Dermis blood vessel endothelial cell (primary cell): ENCODE measurements at places on chromosomes 11 and 22.

DNA sequence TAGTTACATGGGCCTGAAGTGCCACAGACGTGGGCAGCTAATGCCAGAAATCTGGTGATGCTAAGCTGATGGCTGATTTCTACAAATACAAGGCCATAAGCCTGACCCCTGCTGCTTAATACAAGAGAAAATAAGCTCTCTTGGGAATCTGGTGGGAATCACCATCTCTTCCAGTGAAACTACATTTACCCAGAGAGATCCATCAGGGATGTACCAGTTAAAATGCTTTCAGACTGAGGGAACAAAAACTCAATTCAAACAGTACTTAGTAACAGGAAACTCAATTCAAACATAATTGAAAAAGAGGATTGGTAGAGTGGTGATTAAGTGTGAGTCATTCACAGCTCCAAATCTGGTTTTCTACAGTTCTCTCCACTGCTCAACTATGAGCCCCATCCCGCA is 1.7 kb upstream of the CAVIN3 start:
- DNase-seq: peak; percentile 71

GRCh38 chr11:126578426-126578825 is 222.9 kb downstream of the ST3GAL4 start:
- DNase-seq: no peak

GRCh38 chr11:12282676-12283075 is 94.7 kb upstream of the PARVA start:
- no peak for DNase-seq

- peak; percentile 61 for DNase-seq
Measured at GRCh38 chr22:30396871-30397655, at the start of gene SEC14L2. SEC14L2 (plus strand) TSS chr22:30397018; CDS start chr22:30397117, 99 bp downstream.

GRCh38 chr22:49724893-49725489 is 102.7 kb downstream of the BRD1 start:
- peak; percentile 83 for DNase-seq

- DNase-seq: no peak
Measured at GRCh38 chr11:45170484-45170883, 24.0 kb downstream of the PRDM11 start.

- peak; percentile 90 for DNase-seq
Measured at GRCh38 chr22:24951942-24952836, at the start of gene KIAA1671. KIAA1671 (plus strand) TSS chr22:24952716; CDS start chr22:25028000, 75,284 bp downstream.

DNA sequence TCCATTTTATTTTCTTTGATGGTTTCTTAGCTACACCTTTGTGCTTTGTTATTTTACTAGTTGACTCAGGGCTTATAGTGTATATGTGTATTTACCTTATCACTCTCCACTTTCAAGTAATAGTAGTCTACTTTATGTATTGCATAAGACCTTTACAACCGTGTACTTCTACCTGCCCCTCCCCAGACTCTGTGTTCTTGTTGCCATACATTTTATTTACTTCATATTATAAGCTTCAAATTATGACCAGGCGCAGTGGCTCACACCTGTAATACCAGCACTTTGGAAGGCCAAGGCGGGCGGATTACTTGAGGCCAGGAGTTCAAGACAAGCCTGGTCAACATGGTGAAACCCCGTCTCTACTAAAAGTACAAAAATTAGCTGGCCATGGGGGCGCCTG is 28.2 kb upstream of the CTSD start:
- no peak for DNase-seq

GRCh38 chr11:1656670-1657069 is 27.1 kb downstream of the KRTAP5-5 start:
- no peak for DNase-seq

DNA sequence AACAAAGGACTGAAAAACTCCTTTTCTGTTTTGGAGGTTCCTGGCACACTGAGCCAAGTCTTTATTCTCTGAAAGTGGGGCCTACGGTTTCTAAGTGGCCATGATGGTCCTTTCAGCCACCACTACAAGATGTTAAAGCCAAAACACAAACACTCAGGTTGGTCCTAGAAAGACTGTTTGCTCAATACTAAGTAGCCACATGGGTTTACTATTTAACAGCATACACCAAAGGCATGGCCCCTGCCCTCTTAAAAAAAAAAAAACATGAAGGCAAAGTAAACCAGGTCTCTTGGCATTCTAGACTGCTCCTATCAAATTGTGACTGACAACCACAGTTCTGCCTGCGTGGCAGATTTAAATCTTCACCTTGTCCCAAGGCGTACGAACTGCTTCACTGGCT is 123.6 kb upstream of the BID start:
- no peak for DNase-seq

- DNase-seq: no peak
Measured at GRCh38 chr11:44130751-44131150, 35.3 kb downstream of the EXT2 start.

GRCh38 chr11:88327061-88327460 is 10.5 kb downstream of the CTSC start:
- no peak for DNase-seq

GRCh38 chr11:121291319-121291718 is 1.3 kb upstream of the SC5D start:
- DNase-seq: no peak

DNA sequence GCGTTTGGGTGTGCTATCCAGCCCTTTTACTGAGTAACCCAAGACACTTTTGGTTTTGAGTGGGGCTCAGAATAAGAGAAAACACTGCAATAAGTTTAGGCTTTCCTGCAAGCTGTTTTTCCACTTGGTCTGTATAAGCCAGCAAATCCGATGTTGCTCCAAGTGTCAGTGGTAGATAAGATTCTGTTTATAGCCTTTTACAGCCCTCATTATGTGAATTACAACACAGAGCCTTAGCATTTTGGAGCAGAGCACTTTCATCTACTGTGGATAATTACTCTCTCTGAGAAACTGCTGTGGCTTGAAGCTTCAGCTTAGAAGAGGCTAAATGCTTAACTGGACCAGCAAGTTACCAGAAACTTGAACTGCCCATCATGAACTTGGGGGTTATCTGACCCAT is 601.1 kb downstream of the JRKL start:
- no peak for DNase-seq

DNA sequence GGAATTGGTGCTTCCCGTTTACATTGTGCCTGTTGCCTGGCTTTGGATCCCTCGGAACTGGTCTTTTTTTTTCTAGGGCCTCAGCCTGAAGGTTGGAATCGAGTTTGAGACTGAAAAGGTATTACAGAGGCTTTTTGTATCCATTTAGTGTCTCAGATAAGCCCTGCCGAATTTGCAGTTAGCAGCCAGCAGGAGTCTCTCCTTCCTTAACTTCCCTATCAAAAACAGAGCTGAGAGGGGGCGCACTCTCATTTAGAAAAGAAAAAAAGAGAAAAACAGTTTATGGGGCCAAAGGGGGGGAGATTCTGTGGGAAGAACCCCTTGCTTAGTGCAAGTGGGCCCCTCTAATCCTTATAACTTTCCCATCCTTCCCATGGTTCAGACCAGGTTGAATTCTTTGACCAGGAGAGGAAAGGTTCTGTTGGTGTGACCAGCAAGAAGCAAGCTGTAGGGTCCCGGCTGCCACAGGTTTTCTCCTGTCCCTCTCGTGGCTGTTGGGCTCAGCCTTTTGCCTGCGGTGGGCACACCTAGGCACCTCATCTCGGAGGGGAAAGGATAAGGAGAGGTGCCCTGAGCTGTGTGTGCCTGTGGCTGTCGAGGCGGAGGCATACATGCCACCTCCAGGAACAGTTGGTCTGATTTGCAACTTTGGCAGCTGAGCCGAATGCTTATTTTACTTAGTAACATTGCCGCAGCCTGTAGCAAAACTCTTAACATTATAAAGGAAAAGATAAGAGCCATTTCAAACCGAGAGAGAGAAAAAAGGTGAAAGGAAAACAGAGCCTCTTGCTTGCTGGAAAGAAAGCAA is 565.0 kb upstream of the CNTN5 start:
- DNase-seq: no peak

GRCh38 chr22:35352214-35353111 is 28.4 kb upstream of the HMOX1 start:
- peak; percentile 84 for DNase-seq

- no peak for DNase-seq
Measured at GRCh38 chr11:76689313-76690260, 19.0 kb upstream of the LRRC32 start.

- no peak for DNase-seq
Measured at GRCh38 chr11:104464691-104465090, 300.7 kb upstream of the PDGFD start.

- no peak for DNase-seq
Measured at GRCh38 chr11:76568139-76568538, 102.4 kb downstream of the LRRC32 start.

DNA sequence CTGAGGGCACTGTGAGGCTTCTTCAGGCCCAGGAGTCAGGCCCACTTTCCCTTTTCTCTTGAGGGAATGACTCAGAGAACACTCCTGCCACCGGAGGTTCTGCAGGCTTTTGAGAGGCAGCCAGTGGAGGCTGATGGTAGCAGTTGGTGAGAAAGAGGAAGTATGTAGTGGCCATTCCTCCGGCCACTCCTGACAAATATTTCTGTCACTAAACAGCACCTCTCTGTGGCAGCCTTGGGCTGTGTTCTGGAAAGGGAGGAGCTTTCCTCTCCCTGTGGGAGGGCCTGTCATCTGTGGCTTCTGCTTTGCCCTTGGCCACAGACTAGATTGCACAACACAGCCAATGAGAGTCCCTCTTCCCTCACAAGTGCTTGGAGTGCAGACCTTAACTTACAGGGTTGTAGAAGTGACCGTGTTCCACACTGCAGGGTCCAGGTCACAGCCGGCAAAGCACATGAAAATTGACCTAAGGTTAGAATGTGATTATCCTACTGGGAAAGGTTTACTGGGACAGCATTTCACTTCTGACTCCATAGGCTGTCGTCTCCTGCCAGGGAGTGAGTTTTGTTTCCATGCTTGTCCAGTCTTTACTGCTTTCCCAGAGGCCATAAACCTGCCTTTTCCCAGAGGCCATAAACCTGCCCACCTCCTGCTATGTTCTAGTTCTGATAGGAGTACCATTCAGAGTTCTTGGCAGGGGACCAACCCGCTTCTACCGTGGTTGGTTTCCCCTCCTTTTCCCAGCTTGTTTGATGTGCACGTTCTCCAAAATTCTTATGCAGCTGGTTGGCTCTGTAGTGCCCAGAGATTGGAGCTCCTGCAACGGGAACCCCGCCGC is 33.3 kb downstream of the MARK2 start:
- DNase-seq: peak; percentile 89

GRCh38 chr11:91630916-91631673 is 593.5 kb upstream of the FAT3 start:
- no peak for DNase-seq

DNA sequence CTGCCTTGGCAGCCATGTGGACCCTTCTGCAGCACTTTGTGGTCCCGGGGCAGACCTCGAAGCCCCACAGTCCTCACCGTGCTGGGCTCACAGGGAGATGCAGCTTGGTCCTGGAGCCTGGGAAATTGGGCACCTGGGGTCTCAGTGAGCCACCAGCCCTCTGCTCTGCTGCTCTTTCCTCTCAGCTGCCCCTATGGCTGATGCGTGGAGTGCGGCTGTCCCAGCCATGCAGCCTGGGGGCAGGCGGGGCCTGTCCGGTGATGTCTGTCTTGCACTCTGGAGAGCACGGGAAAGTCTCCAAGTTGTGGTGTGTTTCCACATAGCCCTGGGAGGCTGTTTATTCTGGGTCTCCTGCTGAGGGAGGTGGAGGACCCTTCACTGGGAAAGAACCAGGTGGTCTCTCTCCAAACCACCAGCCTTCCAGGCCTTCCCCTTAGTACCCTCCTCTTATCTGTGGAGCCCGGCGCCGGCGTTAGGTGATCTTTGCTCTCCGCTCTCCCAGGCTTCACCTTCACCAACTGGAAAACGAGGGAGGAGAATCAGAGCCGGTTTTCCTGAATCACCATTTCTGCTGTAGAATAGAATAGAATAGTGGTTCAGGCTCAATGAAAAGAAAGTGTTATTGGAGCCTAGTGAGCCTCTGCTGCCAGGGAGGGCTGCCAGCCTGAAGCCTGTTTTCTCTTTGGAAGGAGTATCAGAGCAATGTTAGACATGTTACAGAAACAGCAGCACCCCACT is 41.2 kb upstream of the GRAMD4 start:
- DNase-seq: no peak

GRCh38 chr11:25094085-25094802 is 597.4 kb downstream of the LUZP2 start:
- DNase-seq: no peak

- no peak for DNase-seq
Measured at GRCh38 chr22:42577623-42578240, 24.0 kb downstream of the SERHL2 start.

DNA sequence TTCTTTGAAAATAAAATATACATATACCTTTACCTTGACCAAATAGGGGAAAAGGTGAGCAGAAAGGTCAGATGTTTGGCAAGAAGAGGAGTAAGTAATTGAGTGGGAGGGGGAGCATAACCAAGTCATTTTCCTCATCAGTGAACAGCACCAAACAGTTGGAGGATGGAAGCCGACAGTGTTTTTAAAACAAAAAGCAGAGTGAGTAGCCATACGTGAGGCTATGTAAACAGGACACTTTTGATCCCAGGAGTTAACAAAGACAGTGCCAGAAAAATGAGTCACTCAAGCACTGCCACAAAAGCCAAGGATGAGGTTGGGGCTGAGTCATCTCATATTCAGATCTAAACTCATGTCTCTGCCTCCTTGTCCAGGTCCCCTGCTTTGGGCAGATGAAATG is 734.7 kb downstream of the KCNA4 start:
- DNase-seq: peak; percentile 93

GRCh38 chr22:39622881-39623367 is 52.4 kb downstream of the CACNA1I start:
- peak; percentile 70 for DNase-seq

DNA sequence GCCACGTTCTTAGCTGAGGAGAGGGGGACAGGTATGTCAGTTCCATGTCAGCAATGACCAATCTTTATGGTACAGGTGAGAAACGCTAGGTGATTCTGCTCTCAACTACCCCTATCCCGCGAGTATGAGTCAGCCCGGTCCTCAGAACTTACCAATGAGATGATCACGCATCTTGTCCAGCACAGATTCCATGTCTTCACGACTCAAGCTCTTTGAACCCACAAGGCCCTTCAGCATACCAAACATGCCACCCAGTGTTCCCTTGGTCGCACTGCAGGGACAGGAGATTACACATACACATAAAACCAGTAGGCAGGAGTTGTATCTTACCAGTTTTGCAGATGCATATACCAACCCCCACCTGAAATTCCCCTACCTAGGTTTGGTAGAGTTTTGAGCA is 2.9 kb downstream of the SRPRA start:
- peak; percentile 64 for DNase-seq

GRCh38 chr11:94750319-94751217 is 17.6 kb upstream of the AMOTL1 start:
- peak; percentile 64 for DNase-seq
